HCEC 1CT (cell line): ENCODE measurements at places on chromosomes 2 and 18.
A peak's percentile ranks its signal among the peaks of the same experiment; 100 is the strongest.

- DNase-seq, result no peak
Measured at GRCh38 chr2:102765061-102765460, 3.2 kb downstream of the TMEM182 start.

- DNase-seq, result no peak
Measured at GRCh38 chr2:127218812-127219170, 1.3 kb downstream of the CYP27C1 start.

- DNase-seq, result peak; percentile 42
Measured at GRCh38 chr18:25457601-25458000, 105.6 kb upstream of the ZNF521 start.

GRCh38 chr18:11033503-11033902 lies 115.9 kb downstream of the PIEZO2 start:
- DNase-seq, result no peak

DNA sequence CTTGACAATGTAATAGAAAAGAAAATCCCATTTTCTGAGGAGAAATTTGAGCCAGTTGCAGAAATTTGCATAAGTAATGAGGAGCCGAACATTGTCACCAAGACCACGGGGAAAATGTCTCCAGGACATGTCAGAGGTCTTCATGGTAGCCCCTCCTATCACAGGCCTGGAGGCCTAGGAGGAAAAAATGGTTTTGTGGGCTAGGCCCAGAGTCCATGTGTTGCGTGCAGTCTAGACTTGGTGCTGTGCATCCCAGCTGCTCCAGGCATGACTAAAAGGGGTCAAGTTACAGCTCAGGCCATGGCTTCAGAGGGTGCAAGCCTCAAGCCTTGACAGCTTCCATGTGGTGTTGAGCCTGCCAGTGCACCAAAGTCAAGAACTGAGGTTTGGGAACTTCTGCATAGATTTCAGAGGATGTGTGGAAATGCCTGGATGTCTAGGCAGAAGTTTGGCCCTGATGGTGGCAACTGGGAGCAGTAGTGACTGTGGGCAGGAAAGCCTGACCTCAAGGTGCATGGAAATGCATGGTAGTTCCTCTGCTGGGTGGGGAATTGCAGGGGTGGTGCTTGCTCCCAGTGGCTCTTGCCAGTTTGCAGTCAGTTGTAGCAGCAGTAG lies 41.9 kb upstream of the CCDC195 start:
- no peak for DNase-seq

DNA sequence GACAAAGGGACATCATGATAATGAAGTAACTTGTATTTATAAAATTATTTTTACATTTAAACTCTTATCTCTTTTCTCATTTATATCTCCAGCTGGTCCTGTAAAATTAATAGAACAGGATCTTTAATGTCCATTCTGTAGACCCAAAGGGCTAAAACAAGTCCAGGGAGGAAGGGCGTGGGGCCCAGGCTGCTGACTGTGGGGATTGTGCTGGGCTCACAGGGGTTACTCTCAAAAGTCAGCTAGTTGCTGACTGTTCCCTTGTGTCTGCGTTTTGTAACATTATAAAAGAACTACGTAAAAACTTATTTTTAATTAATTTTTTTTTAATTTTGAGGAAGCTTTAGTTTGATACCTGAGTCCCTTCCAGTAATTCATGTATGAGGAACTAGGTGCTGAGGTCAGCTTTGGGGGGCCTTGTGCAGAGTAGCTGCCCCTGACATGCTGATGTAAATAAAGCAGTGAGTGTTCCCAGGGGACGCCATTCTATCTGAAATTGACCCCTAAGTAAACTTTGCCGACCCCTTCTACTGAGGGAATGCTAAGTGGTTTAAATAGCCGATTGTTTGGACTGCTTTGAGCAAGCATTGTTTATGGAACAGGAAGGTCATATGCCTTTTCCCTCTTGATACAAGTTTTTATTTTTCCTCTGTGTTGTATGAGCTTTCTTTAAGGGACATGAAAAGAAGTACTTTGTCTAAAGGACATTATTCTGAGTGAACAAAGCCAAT lies 56.4 kb downstream of the MERTK start:
- DNase-seq, result no peak

DNA sequence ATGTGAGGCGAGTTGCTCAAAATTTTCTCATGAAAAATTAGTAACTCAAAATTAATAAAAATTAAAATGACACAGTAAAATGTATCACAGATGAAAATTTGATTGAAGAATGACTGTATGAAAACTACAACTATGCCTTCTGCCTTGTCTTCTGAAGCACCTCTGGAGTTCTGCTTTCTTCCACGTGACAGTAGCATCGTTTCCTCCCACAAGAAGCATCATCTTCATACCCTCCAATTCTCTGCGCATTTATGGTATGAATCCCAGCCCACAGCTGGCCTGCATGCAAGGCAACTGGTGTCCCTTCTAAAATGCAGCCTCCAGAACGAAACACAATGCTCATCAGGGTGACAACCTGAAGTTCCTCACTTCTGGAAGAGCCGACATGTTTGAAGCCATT lies 189.9 kb downstream of the MYO1B start:
- DNase-seq, result no peak

GRCh38 chr18:75063196-75063595 lies 145.7 kb downstream of the PTGR3 start:
- no peak for DNase-seq
